ENCODE measurements at places on chromosomes 5 and 9.

DNA sequence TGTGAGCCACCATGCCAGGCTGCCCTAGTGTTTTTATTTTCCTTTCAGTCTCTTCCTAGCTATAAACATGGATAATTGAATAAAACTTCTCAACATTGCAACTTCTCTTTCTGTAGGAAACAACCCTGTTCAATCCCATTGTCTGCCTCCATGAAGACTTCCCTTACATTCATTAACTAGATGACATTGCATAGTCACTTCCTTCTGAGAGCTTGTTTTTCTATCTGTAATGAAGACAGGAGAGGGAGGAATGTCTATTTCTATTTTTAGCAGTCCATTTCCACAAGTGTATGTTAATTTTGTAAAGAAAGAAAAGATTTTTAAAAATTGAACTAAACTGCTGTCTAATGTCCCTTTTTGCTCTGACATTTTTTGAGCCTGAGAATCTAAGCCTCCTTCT lies 55.6 kb upstream of the MELK start:
- DNase-seq, result no peak

GRCh38 chr5:91194824-91195381 lies 188.2 kb downstream of the ARRDC3 start:
- no peak for DNase-seq

- no peak for DNase-seq
Observed at GRCh38 chr9:121169094-121169601, 32.5 kb downstream of the RAB14 start.

DNA sequence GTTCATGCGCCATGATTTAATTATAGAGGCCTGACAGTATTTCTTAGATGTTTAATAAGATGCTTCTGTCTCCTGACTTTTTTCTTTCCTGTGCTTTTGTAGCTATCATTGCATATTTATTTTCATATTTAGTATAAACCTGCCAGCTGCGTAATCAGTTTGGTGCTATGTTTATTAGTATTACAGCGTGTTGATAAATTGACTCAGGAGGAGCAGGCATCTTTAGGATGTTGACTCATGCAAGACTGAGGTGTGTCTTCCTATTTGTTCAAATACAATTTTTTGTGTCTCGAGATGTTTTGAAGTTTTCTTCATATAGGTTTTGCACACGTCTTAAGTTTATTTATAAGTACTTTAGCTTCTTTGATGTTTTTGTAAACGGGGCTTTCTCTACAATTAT lies 35.9 kb upstream of the EXOC3 start:
- no peak for DNase-seq

GRCh38 chr5:179969110-179969509 lies 61.4 kb upstream of the TBC1D9B start:
- no peak for DNase-seq

- no peak for DNase-seq
Observed at GRCh38 chr9:108434036-108434435, 421.8 kb downstream of the ACTL7B start.

DNA sequence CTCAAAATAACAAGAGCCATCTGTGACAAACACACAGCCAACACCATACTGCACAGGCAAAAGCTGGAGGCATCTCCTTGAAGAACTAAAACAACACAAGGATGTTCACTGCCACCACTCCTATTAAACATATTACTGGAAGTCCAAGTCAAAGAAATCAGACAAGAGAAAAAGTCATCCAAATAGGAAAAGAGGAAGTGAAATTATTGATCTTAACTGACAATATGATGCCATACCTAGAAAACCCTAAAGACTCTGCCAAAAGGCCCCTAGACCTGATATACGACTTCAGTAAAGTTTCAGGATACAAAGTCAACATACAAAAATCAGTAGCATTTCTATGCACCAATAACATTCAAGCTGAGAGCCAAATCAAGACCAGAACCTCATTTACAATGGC lies 30.0 kb upstream of the MACIR start:
- DNase-seq, result no peak

GRCh38 chr5:68849906-68850305 lies 243.9 kb upstream of the SLC30A5 start:
- no peak for DNase-seq

GRCh38 chr9:122099271-122099869 lies 6.3 kb upstream of the TTLL11 start:
- no peak for DNase-seq

- no peak for DNase-seq
Observed at GRCh38 chr5:123882965-123883345, 371.0 kb downstream of the CSNK1G3 start.

DNA sequence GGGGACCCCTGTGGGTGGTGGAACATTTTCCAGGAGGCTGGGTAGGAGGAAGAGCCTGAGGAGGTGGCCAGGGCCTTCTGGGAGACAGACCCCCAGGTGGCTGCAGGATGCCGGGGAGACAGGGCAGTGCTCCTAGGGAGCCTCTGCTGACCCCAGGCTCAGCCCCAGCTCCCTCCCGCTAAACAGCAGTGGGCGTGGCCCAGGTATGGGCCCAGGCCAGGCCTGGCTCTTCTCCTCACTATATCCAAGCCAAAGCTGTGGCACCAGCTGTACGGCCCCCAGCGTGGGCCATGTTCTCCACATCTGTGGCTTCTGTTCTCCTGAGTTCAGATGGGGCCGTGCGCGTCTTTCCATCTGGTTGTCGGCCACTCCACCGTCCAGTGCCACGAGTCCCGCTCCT lies 58.5 kb downstream of the KCNT1 start:
- no peak for DNase-seq

DNA sequence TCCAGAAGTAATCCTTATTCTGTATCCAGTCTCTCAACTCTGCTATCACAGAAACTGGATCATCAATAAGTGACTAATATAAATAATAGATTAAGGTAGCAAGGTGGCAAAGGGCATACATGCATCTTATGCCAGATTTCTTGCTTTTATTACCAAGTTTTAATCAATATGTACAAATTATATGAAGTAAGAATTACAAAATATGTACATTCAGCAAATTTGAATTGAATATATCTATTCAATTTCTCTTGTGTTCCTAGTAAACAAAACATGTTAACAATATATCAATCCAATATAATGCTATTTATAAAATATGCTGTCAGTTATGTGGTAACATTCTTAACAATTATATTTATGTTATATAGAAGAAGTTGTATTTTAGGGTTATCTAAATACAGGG lies 488.7 kb upstream of the COX7C start:
- no peak for DNase-seq

GRCh38 chr9:120043448-120043847 lies 536.5 kb downstream of the CDK5RAP2 start:
- peak; percentile 16 for DNase-seq

GRCh38 chr5:94577466-94578245 lies 40.7 kb downstream of the KIAA0825 start:
- DNase-seq, result no peak

DNA sequence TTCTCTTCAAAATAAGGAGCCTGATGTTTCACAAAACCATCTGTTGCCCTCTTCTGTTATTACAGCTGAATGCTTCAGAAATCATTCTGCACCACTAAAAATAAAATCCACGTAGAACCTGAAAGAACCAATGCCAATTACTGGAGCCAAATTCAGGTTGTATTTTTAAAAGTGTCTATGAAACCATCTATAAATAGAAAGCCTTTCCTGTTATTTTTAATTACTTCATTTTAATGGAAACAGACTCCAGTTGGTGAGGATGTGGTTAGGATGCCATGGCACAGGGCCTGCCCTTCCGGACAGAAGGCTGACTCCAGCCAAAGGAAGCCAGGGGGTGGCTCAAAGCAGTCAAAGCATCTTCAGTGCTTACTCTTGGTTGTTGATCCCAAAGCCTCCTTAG lies 119.8 kb downstream of the TENT4A start:
- DNase-seq, result peak; percentile 62

- no peak for DNase-seq
Observed at GRCh38 chr5:111259636-111260035, 35.5 kb downstream of the CAMK4 start.

- no peak for DNase-seq
Observed at GRCh38 chr9:87109851-87110250, 162.5 kb upstream of the GAS1 start.

DNA sequence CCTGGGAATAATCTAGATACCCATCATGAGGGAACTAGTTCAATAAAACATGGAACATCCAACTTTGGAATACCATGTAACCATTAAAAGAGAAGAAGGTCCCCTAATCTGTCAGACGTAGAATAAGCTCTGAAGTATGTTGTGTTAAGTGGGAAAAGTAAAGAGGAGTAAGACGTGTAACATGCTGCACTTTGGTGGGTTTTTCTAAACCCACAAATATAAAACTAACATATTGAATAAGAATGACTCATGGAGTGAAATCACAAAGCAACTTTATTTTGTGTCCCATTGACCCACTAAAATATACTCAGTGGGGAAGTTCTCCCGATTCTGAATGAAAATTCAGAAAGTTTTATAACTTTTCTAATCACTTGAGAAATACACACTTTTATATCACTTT lies 67.9 kb upstream of the PIK3R1 start:
- no peak for DNase-seq

DNA sequence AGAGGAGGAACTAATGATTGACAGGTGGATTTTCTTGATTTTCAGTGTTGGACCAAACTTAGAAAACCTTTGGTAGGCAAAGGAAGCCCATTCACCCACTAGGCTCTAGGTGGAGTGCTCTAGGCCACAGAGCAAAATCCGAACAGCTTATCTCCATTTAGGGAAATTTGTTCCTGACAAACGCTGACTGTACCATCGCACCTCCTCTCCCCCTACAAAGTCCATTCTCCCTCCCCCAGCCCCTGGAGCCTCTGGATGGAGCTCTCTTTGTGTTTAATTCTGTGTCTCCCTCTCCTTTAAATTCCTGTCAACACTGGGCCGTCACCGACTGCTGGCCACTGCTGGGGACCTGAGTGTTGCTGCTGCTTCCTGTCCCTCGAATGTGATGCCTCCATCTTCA lies 350.1 kb upstream of the IRX2 start:
- DNase-seq, result no peak

- DNase-seq, result no peak
Observed at GRCh38 chr5:83559118-83559785, 87.7 kb downstream of the VCAN start.

DNA sequence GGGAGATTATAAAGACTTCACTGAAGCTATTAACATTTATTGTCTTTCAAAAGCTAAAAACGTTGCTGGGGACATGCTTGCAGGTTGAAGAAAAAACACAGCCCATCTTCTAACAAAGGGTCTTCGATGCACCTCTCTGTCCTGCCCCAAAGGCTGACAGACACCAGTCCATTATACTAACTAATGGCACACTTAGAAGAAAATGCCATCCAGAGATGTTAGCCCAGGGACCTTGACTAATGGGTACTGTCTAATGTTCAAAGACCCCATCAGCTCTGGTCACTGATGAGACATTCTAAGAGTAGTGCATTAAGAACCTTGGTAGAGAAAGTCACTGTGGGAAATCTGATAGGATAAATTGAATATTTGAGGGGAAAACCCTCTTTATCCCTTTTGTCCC lies 124.9 kb downstream of the EBF1 start:
- no peak for DNase-seq

DNA sequence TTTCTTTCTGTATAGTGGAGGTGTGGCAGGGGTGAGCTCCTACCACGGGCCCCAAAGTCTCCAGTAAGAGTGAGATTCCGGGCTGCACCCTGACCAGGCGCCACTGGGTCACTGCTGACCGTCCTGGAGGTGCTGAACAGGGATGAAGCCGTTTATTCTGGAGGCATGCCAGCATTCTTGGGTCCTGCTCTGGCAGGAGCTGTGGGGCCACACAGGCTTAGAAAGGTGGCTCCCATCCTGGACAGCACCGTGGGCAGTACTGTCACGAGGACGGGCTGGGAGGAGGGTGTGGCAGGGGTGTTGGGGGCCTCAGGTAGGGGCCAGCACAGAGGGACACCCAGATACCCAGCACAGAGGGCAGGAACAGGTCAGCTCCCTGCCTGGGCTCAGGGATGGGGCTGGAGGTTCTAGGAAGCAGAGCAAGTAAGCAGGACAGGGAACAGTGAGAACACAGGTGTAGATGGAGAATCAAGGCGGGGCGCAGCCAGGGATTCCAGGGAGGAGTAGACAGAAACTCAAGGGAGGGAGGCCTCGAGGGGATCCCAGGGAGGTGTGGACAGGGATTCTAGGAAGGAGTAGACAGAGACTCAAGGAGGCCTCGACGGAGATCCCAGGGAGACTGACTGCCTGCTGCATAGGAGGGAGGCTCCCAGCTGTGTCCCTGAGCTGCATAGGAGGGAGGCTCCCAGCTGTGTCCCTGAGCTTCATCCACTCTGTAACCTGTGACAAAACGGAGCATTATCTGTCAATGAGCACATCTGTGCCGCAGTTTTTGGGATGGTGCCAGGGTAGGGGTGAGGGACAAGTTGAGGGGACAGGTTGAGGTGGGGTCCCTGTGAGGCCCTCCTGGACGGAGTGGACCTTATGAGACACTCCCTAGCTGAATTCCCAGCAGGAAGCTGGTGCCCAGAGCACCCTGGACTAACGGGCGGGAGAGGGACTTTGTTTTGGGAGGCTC lies 1.1 kb upstream of the PLEKHG4B start:
- DNase-seq, result no peak

GRCh38 chr5:78615697-78616096 lies 32.9 kb downstream of the LHFPL2 start:
- no peak for DNase-seq

DNA sequence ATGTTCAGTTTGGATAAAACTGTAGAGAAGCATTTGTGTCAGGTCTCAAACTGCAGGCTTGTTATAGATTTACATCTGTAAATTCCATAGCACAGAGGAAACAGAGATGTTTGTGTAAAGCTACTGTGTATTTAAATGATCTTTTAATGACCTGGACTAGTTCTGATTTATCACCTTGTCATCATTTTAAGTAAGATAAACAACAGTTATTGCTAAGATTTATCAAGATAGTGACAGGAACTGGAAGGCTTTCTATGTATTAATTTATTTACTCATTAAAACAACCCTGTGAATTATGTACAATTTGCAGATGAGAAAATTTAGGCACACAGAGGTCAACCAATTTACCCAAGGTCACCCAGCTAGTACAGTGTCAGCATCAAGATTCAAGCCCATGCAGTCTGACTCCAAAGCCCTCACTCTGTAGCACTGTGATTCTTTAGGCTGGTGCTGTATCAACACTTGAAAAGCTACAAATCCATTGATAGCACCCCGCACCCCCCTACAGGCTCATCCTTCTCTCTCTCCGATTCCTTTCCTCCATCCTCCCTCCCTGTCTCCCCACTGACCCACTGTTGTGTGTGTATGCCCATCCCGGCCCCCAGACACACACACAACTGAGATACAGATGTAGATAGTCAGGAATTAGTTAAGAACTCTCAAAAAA lies 184.5 kb downstream of the FBN2 start:
- no peak for DNase-seq

GRCh38 chr5:43432486-43433375 lies 20.5 kb upstream of the CCL28 start:
- no peak for DNase-seq

GRCh38 chr9:27467486-27467885 lies 56.6 kb upstream of the IFNK start:
- no peak for DNase-seq
